ENCODE measurements at places on chromosomes 2 and 18. TPM values are rescaled to one million over a fixed set of nuclear protein-coding genes. Genes with fewer than 3 reads are reported as not detected.

DNA sequence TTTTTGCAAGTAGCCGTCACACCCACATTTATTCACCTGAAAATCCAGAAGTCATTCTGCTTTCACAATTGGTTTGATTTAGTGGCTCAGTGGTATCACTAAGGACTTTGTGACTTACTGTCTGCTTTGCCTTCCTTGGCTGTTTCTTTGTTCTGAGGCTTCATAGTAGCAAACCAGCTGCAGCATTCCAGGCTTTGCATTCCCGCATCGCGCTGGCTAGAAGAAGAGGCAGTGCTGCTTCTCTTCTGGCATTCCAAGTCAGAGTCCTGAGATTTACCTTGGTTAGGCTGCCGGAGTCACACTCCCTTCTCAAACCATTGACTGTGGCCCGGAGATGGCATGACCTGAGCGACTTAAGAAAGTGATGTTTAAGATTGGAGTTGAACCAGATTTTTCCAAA lies 35.1 kb downstream of the MYO1B start:
- no peak for DNase-seq

GRCh38 chr18:48844271-48844670 lies 106.5 kb downstream of the SMAD7 start:
- DNase-seq, result no peak

The SAP130 gene
- 18.7 TPM for total RNA-seq

DNA sequence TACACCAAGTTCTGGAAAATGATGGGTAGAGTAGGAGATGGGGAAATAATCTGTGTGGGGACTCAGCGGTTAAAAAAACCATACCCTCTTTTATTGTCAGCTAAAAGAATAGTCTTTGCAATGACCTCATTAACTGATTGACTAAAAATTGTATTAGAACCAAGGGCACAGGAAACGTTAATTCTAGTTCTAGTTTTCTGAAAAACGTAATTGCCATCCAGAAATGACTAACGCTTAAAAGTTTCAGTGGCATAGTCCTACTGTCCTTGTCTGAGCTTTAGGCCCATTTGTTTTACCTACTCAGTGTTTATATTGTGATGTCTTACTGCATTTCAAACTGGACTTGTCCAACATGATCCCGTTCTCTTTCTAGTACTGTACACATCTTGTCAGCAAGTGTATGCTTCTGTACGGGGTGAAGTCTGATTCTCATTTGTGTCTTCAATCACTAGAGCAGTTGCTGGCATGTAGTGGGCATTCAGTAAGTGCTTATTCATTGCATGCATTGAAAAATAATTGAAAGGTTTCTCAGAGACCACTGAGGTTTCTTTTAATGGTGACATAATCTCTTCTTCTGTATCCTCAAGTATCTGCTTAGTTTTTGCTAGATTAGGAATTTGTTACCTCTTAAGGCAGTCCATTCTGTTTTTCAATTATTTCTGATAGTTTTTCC lies 81.5 kb downstream of the ZNF407 start:
- DNase-seq, result no peak

GRCh38 chr2:100042562-100042961 lies 99.8 kb downstream of the AFF3 start:
- no peak for DNase-seq

The SCG2 gene
- 0.19 TPM for total RNA-seq

- DNase-seq, result no peak
These were observed 199.2 kb upstream of the TNP1 start for GRCh38 chr2:217058791-217059755.

DNA sequence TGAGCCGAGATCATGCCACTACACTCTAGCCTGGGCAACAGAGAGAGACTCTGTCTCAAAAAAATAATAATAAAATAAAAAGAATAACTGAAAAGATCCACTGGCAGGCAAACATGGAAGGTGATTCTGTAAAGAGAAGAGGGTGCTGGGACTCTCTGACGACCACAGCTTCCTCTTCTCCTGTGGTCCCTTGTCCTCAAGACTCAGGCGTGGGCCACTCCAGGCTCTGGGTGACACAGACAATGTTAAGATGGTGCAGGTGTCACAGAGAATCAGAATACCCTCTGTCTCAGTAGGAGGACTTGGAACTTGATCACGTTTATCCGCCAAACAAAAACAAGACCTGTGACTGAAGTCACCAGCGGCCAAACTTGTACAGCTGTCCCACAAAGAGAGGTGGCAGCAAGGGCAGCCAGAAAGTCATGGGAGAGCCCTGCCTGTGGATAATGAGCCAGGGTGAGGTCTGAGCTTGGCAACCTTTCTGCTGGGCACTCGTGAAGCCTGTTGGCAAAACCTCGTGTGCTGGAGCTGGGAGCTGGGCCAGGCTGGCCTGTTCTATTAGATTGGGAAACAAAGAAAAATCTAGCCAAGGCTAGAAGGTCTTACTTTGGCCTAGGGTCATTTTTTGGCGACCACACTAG lies 76.4 kb upstream of the ITGA6 start:
- DNase-seq, result no peak

The HMSD gene
- not detected for total RNA-seq

GRCh38 chr2:106537791-106538191 lies 50.6 kb downstream of the CD8B2 start:
- no peak for DNase-seq

GRCh38 chr18:36089001-36089400 lies 21.6 kb upstream of the RPRD1A start:
- no peak for DNase-seq

DNA sequence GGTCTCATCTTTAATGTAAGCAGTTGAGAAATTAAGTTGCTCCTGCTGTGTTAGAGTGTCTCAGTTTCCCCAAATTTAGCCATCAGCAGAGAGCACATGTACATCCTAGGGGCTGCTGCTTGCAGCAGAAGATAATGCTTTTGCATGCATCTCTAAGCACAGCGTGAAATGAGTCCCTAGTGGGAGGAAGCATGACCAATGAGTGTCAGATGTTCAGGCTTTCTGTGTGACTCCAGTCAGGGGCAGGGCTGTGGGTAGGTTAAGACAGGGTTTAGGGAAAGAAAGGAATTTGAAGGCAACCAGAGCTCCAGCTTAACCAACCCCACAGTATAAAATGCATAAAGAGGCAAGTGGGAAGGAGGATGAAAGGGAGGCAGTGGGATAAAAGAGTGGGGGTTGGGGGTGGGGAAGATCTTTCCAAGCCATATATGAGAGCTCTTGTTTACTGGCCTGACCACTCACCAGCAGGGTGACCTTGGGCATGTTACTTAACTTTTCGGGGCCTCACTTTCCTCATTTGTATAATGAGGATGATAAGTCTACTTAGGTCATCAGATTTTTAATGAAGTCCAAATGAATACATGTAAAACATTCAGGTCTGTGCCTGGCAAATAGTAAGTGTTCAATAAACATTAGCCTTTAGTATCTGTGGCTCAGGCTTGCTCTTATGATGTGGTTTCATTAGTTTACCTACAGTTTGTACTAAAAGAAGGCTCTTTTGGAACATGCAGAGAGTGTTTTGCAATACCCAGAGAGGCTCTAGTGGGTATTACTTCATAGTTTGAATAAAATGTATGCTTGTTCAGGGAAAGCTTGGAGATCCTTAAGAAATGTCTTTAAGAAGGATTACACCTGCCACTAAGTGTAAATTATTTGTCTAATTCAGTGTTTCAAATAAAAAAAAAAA lies 42.7 kb upstream of the PELI1 start:
- no peak for DNase-seq

The UPP2 gene
- total RNA-seq, result not detected

The TFPI gene
- 66.8 TPM for total RNA-seq

DNA sequence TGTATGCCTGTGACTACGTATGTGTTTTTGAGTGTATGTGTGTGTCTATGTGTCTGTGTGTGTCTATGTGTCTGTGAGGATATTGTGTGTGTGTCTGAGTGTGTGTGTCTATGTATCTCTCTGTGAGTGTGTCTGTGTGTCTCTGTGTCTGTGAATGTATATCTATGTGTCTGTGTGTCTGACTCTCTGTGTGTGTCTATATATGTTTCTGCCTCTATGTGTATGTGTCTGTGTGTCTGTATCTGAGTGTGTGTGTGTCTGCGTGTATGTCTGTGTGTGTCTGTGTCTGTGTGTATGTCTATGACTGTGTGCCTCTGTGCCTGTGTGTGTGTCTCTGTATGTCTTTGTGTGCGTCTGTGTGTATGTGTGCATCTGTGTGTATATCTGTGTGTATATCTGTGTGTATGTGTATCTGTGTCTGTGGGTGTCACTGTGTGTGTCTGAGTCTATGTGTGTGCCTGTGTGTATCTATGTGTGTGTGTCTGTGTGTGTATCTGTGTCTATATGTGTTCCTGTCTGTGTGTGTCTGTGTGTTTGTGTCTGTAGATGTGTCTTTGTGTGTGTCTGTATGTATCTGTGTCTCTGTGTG lies 172.7 kb downstream of the MYCN start:
- DNase-seq, result no peak

DNA sequence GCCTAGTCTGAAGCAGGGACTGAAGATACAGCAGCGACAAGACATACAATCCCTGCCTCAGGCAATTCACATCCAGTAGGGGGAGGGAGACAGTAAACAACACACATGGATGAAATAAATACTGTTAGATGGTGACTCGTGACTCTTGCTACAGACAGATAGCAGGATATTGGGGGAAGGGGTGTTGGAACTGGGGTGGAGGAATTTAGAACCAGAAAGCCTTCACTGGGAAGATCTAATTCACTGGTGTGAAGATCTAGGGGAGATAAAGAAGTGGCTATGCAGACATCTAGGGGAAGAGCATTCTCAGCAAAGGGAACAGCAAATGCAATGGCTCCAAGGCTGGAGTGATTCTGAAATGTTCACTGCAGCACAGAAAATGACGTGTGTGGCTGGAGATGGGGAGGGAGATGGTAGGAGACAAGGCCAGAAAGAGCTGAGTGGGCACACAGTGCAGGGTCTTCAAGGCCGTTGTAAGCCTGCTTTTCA lies 52.6 kb upstream of the TMEM163 start:
- DNase-seq, result no peak

Data from mesenteric fat pad (tissue), 1 donor.